ENCODE measurements at places on chromosomes 3 and 15. TPM values are rescaled to one million over a fixed set of nuclear protein-coding genes. Genes with fewer than 3 reads are reported as not detected.

DNA sequence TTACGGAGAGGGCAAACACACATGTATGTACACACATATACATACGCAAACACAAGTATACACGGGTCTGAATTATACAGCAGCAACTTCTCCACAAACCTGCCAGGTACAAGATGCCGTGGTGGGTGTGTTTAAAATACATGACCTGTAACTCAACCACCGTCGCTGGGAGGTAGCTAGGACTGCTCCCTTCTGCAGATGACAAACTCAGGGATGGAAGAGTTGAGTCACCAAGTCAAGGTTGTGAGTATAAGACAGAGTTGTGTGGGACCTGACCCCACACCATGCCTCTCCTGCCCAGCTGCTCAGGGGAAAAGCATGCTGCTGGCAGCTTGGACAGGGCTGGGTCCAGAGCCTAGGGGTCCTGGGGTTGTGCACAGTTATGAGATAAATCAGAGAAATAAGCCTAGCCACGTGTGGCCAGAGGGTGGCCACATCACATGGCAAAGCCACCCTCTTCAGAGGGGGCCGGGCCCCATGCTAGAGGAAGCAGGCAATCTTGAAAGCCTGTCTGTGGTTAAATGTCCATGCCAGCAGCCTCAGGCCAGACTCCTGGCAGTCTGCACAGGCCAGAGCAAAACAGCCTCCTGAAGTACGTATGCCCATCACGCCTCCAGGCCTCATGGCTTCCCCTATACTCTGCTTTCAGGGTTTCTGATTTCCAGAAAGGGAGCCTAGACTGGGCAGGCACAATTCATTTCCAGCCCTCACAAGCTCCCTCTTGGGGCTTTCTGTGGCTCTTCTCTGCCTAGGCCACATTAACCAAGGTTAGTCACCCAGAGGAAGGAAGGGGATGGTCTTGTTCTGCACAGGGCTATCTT lies 107.7 kb upstream of the RPL32 start:
- no peak for DNase-seq

GRCh38 chr3:59472541-59472940 lies 422.7 kb upstream of the CFAP20DC start:
- DNase-seq: no peak

Gene TRIM42
- not detected for total RNA-seq

- DNase-seq: peak; percentile 76
Measured at GRCh38 chr3:133895208-133896001, at the start of gene RAB6B. Gene RAB6B (minus strand): TSS chr3:133895882. CDS start chr3:133895466, 416 bp downstream.

- no peak for DNase-seq
Measured at GRCh38 chr3:169659096-169659819, 4.3 kb downstream of the MECOM start.

Gene CASR
- not detected for total RNA-seq

DNA sequence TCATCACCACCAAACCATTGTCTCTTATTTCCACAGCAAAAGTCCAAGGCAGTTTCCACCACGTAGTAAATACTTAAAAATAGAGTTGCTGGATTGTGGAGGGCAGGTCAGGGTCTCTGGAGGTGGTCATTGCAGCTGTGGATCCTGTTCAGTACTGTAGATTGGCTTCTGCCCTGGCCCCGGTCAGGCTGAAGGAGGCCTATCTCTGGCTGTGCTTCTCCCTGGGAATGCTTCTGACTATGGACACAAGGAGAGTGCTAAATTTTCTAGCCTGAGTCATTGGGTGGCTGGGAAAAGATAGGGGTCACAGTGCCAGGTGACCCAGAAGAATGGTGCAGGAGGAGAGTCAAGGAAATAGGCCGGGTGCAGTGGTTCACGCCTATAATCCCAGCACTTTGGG lies 26.3 kb upstream of the GMPPB start:
- no peak for DNase-seq

Gene PLCH1
- total RNA-seq: 12.3 TPM

Gene CLDN18
- total RNA-seq: not detected

DNA sequence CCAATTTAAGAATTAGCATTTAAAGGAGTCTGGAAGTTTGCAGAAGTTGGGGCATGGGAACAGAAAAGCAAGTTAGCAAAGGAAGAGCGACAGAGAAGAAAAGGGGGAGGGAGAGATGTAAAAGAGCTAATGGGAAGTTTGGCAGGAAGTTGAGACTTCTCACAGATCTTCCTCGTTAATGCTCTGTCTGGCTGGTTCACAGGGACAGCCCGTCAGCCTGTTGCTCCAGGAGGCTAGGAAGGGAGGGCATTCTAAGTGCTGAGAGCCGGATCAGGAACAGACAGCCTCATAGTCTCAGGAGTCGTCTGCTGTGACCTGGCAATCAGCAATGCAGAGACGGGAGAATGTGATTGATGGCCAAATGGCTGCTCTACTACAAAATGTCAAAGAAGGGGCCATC lies 150.3 kb downstream of the AGBL1 start:
- no peak for DNase-seq

Gene MESP2
- total RNA-seq: 0.36 TPM

GRCh38 chr3:66115858-66116654 lies 77.3 kb upstream of the MAGI1 start:
- DNase-seq: no peak

GRCh38 chr15:34335176-34336032 lies 2.2 kb downstream of the SLC12A6 start:
- no peak for DNase-seq

Gene HGD
- 2.7 TPM for total RNA-seq

Gene SSUH2
- 1.1 TPM for total RNA-seq

DNA sequence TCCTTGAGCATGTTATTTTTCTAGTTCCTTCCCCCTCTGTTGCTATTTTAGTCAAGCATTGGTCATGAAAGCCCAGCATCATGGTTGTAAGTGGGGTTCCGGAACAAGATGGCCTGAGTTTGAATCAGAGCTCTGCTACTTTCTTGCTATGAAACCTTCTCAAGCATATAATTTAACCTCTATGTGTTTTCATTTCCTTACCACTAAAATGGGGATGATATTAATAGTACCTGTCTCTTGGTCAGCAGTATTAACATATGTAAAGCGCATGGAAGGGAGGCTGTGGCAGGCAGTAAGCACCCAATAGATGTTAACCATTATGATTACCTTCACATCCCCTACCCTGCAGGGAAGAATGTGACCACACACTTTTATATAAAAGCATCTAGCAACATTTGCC lies 14.3 kb upstream of the SPRED1 start:
- no peak for DNase-seq

DNA sequence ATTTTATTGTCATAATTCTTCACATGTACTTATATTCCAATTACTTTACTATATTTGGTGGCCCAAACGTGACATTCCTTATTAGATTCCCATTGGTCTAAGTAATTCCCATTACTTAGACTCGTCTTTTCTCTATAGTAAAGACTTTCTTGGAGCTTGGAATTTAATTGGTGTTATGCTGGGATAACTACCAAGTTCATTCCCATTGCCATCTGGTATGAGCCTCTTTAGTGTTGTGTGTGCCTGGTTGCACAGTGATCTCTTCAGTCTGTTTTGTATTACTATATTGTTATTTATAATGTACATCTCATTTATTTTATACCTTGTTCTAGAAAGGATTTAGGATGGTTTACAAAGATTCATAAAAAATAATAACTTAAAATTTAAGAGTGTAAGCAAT lies 27.8 kb downstream of the TMEM108 start:
- no peak for DNase-seq

DNA sequence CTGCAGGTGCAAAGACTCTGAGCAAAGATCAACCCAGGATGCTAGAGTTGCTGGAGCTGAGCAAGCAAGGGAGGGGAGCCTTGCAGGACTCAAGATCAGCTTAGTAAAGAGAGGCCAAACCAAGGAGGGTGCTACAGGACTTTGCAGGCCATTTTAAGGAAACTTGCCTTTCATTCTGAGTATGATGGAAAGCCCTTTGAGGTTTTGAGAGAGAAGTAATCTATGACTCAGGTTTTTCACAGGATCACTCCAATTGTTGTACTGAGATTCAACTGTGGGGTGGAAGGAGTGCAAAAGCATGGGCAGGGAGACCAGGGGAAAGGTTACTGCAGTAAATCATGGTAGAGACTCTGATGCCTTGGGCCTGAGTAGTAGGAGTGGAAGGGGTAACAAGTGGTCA lies 260.4 kb upstream of the GPR149 start:
- DNase-seq: no peak

- no peak for DNase-seq
Measured at GRCh38 chr3:4834403-4834866, 144.8 kb upstream of the BHLHE40 start.

GRCh38 chr15:43775411-43775965 lies 1.3 kb downstream of the ELL3 start:
- DNase-seq: peak; percentile 59

Measured in dorsolateral prefrontal cortex (tissue), 122 donors.